ENCODE measurements at places on chromosomes 2 and 18.
A peak's percentile ranks its signal among the peaks of the same experiment; 100 is the strongest.

- no peak for DNase-seq
These were observed 897.9 kb upstream of the KLHL29 start for GRCh38 chr2:22487036-22487435.

- peak; percentile 31 for DNase-seq
These were observed 491 bp downstream of the L3MBTL4 start for GRCh38 chr18:6414118-6414722.

DNA sequence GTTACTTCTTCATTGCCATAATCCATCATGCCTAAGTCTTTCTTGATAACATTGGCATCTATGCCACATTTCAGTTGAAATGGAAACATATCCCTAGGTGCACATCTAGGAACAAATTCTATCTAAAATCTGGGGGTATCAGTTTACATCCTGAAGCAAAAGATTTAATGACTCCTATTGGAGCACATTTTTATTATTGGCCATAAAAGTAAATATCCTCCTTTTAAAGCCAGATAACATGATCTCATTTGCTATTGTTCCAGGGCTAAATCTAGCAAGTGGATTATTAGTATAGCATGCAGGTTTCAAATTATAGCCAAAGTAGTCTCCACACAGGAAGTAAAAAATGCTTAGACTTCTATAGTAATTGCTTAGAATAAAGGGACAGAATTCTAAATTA, 193.2 kb downstream of the CDH2 start:
- no peak for DNase-seq

DNA sequence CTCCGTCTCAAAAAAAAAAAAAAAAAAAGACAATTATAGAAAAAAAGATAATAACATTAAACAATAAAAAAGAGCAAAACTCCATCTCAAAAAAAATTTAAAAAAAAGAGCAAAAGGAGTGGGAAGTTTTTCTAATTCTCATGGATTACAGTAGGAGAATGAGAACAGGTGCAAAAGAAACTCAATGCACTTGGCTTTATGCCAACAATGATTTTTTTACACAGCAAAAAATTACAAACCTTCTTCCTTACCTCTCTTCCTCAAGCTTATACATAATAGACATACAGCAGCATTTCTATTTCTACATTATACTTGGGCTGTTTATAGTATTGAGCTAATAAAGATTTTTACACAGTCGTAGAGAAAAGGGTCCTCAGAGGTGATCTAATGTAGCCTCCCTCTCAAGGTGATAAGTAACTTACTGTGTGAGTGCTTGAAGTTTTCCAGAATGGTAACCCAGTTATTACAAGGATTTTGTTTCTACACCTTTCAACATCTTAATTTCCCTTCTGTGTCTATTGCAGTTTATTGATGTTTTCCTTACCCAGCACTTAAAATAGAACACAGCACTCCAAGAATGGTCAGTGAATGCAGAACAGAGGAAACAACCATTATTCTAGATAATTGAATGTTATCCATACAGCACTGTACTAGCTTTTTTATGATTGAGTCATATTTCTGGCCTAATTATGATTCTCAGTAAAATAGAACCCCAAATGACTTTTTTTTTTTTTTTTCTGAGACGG, 34.9 kb upstream of the RNF138 start:
- no peak for DNase-seq

GRCh38 chr18:3651266-3651665, 201.3 kb downstream of the TGIF1 start:
- no peak for DNase-seq

- no peak for DNase-seq
These were observed 86.9 kb downstream of the ZFP36L2 start for GRCh38 chr2:43139501-43139900.

DNA sequence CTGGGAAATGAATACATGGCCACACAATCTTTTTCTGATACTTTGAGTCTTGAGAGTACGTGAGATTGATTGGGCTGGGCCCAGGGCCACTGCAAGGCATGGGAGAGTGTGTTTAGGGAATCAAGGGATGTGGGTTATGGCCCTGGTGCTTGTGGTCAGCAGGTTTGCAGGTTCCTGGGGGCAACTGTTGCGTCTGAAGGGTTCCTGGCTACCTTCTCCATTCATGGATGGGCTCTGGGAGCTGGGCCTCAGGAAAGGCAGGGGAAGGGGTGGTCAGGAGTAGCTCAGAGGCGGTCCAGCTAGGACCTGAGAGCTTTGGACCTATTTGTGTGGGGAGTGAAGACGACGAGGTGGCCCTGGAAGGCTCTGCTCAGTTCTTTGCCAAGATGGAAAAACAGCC, 8.4 kb upstream of the ZAP70 start:
- no peak for DNase-seq

- no peak for DNase-seq
These were observed 150.7 kb downstream of the RAB3GAP1 start for GRCh38 chr2:135202751-135203150.

DNA sequence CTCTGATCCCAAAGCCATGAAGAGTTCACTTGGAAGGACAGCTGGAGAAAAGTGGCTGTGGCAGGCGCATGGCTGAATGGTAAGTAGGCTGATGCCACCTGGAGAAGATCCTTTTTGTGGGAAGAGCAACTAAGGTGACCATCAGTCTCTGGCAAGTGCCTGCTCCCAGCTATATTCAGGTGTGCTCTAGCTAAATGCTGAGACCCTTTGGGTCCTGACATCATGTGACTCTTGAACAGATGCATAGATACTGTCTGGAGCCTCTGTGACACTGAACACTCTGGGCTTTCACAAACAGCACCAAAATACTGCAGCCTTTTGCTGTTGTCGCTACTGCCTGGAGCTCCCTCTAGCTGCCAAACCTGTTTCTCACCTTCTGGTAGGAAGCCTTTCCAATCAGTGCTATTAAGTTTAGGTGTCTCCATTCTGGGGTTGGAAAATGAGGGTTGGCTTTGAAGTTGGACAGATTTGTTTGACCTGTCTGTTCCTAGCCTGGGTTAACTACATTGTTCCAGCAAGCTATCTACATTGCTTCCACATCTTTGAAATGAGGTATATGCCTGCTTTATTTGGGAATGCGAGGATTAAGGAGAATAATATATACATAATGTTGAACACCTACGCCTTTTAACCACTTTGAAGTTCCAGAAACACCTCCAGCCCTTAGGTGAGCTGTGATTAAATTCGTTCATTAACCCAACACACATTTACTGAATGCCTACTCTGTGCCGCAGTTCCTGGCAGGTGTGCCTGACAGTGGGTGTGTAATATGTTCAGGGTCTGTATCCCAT, 3.1 kb downstream of the EGR4 start:
- no peak for DNase-seq

- DNase-seq = no peak
These were observed 13.2 kb downstream of the GPC1 start for GRCh38 chr2:240448387-240449274.

GRCh38 chr2:223725494-223725893, 111.9 kb downstream of the AP1S3 start:
- DNase-seq = peak; percentile 99
